Omental fat pad (tissue), 4 donors: ENCODE measurements at places on chromosomes 7 and 10.

DNA sequence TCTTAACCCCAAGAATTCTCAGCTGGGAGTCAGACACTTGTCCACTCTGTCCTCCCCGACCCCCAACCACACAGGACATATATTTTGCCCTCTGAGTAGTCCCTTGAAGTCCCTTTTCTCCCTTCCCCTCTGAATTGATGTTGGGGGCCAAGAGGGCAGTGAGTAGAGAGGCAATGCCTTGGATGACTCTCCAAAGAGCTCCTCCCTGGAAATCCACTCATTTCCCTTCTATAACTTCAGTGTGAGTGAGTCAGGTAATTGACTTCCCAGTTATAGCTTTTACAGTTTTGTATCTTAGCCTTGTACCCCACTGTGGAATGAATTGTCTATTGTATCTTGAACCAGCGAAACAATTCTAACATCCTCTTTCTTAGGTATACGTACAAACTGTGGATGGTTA lies 9.2 kb upstream of the ODAD2 start:
- DNase-seq, result no peak

GRCh38 chr7:1693991-1694524 lies 24.0 kb downstream of the ELFN1 start:
- peak; percentile 63 for DNase-seq

GRCh38 chr7:151869968-151870918 lies 6.7 kb downstream of the PRKAG2 start:
- no peak for DNase-seq

GRCh38 chr7:100141555-100141949 lies 7.2 kb upstream of the LAMTOR4 start:
- no peak for DNase-seq

DNA sequence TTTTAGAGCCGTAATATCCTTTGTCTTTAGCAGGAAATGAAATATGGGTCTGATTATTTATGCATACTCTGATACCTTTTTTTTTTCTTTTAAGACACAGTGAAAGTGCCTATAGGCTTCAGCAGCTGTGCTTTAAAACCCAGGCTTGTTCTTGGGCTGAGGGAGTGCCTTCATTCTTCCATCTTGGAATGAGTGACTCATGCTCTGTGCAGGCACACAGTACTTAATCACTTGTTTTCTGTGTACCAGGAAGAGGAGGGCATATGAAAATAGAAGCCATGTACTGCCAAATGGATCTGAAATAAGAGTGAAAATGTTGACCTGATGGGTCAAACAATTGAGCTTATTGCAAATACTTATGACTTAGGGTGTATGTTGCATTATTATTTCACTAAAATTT lies 12.0 kb downstream of the INPP5F start:
- no peak for DNase-seq

GRCh38 chr10:79927111-79927828 lies 21.6 kb downstream of the SFTPD start:
- DNase-seq, result no peak

GRCh38 chr10:116287906-116288501 lies 15.0 kb upstream of the GFRA1 start:
- DNase-seq, result no peak

DNA sequence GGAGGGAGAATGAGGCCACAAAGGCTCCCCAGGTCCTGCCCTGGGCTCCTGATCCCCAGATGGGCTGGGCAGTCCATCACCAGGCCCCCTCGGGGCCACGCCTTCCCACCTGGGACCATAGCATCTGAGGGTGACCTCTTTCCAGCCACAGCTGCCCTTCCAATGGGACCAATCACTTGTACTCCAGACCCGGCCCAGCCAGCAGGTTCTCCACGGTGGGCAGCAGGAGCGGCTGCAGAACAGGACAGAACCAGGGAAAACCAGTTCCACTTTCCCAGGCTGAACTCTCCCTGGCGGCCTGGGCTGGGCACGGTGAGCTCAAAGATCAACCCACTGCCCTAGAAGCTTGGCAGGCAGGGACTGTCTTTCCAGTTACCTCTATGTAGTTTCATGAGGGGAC lies 257.6 kb downstream of the MAD1L1 start:
- no peak for DNase-seq

- no peak for DNase-seq
Observed at GRCh38 chr10:126243971-126244370, 144.3 kb downstream of the ADAM12 start.

DNA sequence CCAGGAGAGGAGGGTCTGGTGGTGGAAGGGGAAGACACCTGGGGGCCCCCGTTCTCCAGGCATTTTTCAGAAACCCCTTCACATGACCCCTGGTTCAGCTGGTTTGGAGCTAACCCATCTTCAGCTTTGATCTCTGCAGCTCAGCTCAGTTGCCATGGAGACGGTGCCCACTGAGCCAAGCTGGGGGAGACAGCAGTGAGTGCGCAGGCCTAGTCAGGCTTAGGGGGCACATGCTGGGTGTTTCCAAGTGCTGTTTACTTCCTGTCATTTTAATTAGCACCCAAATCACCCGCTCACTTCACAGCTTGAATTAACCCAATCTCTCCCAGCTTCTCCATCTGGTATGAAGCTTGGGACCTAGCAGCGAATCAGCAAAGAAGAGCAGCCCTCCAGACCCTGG lies 9.0 kb downstream of the SPOCK2 start:
- DNase-seq, result no peak

DNA sequence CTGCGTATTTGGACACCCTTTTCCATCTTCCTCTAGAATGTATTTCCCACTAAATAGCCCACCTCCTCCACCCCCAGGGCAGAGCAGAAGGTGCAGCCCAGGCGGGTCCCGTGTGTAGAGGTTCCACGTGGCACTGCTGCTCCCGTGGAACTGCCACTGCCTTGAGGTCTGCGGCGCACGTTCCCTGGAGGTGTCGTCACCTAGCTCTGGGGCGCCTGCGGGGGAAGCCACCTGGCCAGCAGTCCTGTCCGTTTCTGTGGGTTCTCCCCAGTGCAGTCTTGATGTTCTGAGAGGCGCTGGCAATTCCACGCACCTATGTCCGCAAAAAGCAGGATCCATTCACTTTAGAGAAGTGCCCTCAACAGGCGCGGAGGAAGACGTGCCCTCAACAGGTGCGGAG lies 21.9 kb downstream of the BNIP3 start:
- no peak for DNase-seq

GRCh38 chr7:149873970-149874643 lies 338 bp downstream of the ATP6V0E2 start:
- no peak for DNase-seq

DNA sequence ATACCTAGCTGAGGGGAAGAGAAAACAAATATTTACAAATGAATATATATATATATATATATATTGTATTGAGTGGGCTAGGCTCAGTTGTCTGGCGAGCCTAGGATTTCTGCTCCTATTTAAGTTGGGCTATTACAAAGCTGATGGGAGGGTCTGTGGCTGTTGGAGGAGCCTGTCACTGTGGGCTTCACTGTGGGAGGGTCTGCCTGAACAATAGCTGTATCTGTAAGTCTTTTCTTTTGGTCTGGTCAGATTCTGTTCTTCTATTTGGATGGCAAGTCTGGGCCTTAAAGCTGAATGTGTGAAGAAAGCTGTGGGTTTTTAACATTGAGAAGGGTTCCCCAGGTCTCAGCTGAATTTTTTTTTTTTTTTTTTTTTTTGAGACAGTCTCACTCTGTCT lies 220.6 kb upstream of the LYZL1 start:
- no peak for DNase-seq

- no peak for DNase-seq
Observed at GRCh38 chr7:47301105-47301477, 280.8 kb downstream of the TNS3 start.

GRCh38 chr10:77458986-77459590 lies 178.5 kb downstream of the KCNMA1 start:
- no peak for DNase-seq

GRCh38 chr10:125008689-125009638 lies 67.0 kb downstream of the ZRANB1 start:
- no peak for DNase-seq

GRCh38 chr10:13140627-13141190 lies 20.6 kb upstream of the MCM10 start:
- DNase-seq, result no peak

DNA sequence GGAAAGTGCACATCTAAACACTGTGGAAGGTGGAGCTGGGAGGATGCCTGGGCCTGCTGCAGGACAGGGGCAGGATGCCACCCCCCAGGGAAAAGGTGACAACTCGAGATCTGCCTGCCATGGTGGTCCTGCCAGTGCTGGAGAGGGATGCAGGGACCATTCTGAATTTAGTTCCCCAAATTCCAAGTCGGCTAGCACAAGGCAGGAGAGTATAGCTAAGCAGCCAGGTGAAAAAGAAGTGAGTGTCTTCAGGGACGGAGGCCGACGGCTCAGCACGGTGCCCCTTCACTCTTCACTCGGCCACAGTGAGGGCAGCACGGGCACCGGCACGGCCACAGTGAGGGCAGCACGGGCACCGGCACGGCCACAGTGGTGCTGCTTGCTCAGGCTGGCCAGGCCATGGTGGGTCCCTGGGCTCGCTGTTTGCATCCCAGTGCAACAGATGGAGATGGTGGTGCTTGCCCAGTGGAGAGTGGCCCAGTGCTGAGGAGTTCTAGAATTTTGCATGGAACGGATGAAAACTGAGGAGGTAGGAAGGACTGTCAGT lies 161.3 kb upstream of the SHH start:
- DNase-seq, result no peak

DNA sequence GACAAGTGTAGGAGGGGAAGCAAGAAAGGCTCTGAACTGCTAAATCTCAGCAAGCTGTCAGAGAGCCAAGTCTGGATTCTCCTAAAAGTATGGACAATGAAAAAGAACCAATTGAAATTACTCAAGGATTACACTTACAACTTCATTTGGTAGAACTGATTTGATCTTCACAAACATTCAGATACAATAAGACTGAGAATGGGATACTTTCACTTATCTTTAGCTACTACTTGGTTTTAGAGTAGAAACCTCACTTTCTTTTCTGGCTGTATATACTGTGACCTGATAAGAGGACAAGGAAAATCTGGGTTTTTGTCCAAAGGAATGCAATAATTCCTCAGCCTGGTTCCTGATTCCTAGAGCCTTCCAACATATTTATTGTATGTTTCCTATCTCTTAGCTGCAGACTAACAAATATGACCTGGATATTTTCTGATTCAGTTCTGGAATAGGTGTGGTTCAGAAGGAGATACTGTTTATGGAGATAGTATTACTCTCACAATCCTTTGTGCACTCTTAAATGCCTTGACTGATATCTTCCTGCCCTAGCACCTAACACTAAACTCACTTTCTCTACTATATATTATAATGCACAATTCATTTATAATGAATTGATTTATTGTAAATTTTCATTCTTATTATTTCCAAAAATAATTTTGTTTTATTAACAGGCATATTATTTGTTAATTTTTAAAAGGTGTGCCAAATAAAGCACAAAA lies 7.3 kb downstream of the SEMA3A start:
- DNase-seq, result no peak

GRCh38 chr7:69603937-69604494 lies 5.7 kb downstream of the AUTS2 start:
- no peak for DNase-seq

DNA sequence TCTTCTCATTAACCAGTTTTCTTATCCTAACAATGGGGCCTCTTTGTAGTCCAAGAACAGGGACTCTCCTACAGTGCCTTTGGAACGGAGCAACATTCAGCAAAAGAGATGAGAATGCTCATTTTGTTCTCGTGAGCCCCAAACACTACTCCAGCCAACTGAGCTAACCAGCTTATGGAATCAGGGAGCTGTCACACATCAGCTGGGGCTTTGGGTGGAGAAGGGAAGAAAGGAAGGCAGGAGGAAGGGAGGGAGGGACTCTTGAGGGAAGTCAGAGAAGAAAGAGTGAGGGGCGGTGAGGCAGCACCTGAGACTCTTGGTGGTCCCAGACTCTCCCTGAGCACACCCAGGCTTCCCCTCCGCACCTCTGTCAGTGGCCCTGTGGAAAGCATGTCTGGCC lies 123.1 kb downstream of the CLEC2L start:
- no peak for DNase-seq

DNA sequence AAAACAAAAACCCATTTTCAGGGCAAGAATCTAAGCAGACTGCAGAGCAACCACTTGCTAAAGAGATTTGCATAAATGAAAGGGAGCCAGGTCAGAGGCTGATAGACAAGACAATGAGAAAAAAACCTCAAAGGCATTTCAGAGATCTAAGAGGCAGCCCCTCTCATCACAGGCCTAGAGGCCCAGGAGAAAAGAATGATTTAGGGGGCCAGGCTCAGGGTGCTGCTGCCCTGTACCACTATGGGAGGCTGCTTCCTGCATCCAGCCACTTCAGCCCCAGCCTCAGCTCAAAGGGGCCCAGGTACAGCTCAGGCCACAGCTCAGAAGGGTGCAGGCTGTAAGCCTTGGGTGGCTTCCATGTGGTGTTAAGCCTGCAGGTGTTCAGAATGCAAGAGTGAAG lies 3.7 kb upstream of the DNAJC12 start:
- DNase-seq, result no peak

DNA sequence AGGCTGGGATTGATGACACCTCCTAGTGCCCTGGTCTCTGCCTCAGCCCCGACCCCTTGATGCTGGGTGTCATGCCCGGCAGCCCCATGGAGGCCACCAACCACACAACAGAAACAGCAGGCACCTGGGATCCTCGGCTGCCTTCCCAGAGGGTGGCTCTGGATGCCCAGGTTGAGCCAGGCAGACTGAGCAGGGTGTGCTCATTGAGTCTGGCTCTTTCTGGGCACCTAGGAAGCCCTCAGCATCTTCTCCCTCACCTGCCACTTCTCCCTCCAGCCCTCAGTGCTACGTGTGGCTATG lies 484.5 kb upstream of the MGMT start:
- no peak for DNase-seq
